ENCODE measurements at places on chromosomes 16 and 17. TPM values are rescaled to one million over a fixed set of nuclear protein-coding genes. Genes with fewer than 3 reads are reported as not detected.

TBC1D26 gene
- polyA plus RNA-seq = not detected

SLC46A1 gene
- polyA plus RNA-seq = not detected

C16orf54 gene
- 56.8 TPM for polyA plus RNA-seq

XYLT1 gene
- polyA plus RNA-seq = 1.4 TPM

SULT1A1 gene
- 6.3 TPM for polyA plus RNA-seq

GRCh38 chr17:15039366-15039765 is 225.8 kb downstream of the PMP22 start:
- H3K4me1 ChIP-seq = no peaks in the 10 kb centered on the region
- H3K27me3 ChIP-seq = no peaks in the 10 kb centered on the region
- no peak overlapping the region for H3K4me3 ChIP-seq
- no peaks in the 10 kb centered on the region for H3K36me3 ChIP-seq
- H3K27ac ChIP-seq = no peak overlapping the region

DNA sequence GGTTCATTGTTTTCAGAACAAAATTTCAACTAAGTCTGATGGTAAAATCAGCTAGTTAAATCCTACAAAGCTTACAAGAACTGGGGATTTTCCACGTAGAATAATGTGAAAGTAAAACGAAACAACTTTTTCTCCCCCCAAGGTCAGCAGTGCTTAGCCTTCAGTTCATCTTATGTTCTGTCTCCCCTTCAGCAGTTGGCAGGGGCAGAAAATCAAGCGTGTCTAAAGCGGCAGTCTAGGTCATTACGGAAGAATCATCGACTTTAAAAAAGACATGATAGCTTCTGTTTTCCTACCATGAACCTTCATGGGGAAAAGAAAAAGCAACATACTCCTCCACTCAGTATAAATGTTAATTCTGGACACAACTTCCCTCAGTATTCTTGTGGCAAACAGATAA is 50.7 kb downstream of the GNA13 start:
- no peak for DNase-seq
- no peaks in the 10 kb centered on the region for H3K36me3 ChIP-seq
- no peak overlapping the region for H3K27ac ChIP-seq

GRCh38 chr17:17796787-17797061 is 40.1 kb downstream of the SREBF1 start:
- H3K36me3 ChIP-seq = no peaks in the 10 kb centered on the region
- no peak overlapping the region for H3K27ac ChIP-seq
- no peak for DNase-seq
- no peaks in the 10 kb centered on the region for H3K27me3 ChIP-seq
- peaks cover 20% of the 10 kb centered on the region for H3K4me1 ChIP-seq

GRCh38 chr16:81614654-81615359 is 164.3 kb upstream of the PLCG2 start:
- no peaks in the 10 kb centered on the region for H3K36me3 ChIP-seq
- H3K27ac ChIP-seq = no peak overlapping the region

DNA sequence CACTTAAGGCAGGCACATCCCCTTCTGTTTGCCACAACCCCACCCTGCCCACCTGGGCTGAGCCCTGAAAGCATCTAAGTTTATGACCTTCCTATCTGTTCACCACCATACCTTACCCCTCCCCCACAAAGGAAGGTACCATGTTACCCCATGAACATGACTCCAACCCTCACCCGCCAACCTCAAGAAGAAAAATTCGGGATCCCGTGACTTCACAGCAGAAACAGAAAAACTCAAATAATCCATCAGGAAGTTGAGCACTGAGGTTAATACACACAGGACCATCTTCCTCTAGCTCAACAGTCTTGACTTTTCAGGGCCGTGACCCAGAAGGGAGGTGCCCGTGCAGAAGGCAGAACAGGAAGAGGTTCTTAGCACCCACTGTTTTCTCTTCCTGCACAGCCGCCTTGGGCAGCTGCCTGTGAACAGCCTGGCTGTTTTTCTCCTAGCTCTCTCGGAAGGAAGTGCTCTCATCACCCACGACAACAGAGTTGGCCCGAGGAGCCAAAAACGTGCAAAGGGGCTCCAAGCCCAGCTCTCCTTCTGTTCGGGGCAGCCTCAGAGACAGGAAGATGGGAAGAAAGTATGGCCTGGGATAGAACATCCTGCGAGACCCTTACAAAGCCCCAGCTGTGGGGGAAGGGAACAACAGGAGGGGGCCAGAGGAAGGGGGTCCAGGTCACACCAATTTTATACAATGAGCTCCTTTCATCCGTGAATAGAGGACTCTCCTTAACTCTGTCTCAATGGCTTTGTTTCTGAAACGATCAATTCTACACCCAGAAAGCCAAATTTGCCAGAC is 101.1 kb downstream of the XYLT1 start:
- peak overlapping the region; percentile 70 for H3K27ac ChIP-seq
- H3K36me3 ChIP-seq = no peaks in the 10 kb centered on the region
- peaks cover 100% of the 10 kb centered on the region for H3K4me1 ChIP-seq
- peak; percentile 85 for DNase-seq
- H3K4me3 ChIP-seq = peak overlapping the region; percentile 65

GRCh38 chr17:28975646-28976045 is 24.3 kb upstream of the PHF12 start:
- H3K4me1 ChIP-seq = no peaks in the 10 kb centered on the region
- DNase-seq = no peak
- no peaks in the 10 kb centered on the region for H3K36me3 ChIP-seq
- no peaks in the 10 kb centered on the region for H3K27me3 ChIP-seq
- no peak overlapping the region for H3K4me3 ChIP-seq

DNA sequence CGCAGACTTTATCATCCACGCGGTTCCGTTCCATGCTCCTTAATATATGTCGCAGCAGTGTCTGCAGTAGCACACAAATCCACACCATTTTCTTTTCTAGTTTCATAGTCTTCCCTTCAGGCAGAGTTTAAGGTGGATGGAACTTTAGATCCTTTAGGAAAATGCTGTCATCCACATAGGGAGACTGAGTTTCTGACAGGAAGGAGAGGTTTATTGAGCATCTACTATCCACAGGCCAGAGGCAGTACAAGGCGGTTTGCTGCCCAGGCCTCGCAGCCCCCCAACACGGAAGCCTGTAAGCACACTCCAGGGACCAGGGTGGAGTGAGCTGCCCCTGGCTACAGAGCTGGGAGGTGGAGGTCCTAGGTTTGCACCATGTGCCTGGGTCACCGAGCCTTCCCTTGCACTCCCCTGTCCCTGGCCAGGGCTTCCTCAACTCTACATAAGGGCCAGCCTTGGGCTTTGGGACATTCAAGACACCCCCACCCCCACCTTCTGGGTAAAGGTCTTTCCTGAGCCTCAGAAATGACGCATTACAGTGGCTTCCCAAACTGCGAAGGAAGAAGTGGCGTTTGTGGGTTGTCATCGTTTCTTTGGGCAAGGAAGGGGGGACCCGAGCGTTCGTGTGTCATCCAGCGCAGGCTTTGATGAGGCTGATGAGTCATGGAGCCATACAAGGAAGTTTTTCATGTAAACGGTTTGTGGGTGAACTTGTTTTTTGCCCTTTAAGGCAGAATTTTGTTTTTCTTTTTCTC is 146.5 kb upstream of the PLCG2 start:
- peak overlapping the region; percentile 21 for H3K4me3 ChIP-seq
- peak overlapping the region; percentile 60 for H3K27ac ChIP-seq
- peaks cover 36% of the 10 kb centered on the region for H3K4me1 ChIP-seq
- H3K27me3 ChIP-seq = no peaks in the 10 kb centered on the region
- no peaks in the 10 kb centered on the region for H3K36me3 ChIP-seq

DNA sequence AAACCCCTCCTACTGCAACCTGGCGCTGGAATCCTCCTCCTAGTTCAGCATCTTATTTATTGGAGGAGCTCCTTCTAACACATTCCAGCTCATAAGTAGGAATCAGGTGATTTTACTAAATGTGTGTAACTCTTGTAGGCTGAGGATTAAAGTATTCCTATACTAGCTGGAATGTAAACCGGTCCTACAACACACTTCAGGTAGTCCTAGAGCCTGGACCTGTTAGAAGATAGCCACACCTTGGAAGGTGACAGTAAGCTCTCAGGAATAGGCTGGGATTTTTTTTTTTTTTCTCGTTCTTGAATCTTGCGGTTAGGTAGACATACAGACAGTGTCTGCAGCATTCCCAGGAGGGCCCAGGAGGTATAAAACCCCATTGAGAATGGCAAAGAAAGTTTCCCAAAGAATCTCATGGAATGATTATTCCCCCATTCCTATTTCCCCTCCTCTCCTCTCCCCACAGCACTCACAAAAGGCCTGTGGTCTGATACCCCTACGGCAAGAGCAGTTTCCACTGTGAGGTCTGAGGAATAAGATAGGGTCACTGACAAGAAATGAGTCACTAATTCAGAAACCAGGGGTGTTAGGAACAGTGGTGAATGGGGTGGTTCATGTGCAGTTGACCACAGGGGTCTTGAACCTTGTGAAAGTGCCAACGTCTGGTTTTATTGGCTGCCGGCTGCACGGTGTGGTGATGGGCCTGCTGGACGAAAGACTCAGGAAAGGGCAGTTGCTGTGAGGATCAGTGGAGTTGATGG is 267.1 kb downstream of the UTP18 start:
- H3K4me3 ChIP-seq = no peak overlapping the region
- no peak overlapping the region for H3K27ac ChIP-seq
- H3K4me1 ChIP-seq = no peaks in the 10 kb centered on the region
- no peaks in the 10 kb centered on the region for H3K36me3 ChIP-seq

- H3K27ac ChIP-seq = no peak overlapping the region
- no peaks in the 10 kb centered on the region for H3K27me3 ChIP-seq
- peaks cover 38% of the 10 kb centered on the region for H3K36me3 ChIP-seq
- peaks cover 10% of the 10 kb centered on the region for H3K4me1 ChIP-seq
Observed at GRCh38 chr16:735982-736453, 4.8 kb downstream of the CIAO3 start.

DNA sequence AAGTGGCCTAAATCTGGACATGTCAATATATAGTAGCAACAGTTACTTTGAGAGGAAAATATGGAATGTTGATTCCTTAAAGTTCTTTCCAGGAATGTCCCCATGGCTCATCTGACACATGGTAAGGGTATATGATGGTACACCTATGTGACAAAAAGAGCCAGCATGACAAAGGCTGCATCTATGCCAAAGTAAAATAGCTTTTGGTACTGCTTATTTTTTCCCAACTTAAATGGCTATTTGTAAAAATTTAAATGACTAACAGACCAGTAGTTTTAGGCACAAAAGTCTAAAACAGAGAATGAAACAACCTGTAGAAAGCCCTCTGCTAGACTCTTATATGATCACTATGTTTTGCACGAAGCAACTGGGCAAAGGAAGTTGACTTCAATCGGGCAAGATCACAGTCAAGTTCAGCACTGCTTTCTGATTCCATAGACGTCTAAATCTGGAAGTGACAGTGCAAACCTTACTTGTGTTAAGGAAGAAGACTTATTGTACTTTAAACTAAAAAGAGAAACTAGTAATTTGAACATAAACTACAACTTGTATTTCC is 135.1 kb downstream of the SKAP1 start:
- DNase-seq = peak; percentile 25
- peak overlapping the region; percentile 55 for H3K27ac ChIP-seq
- peaks cover 66% of the 10 kb centered on the region for H3K4me1 ChIP-seq
- H3K36me3 ChIP-seq = peaks cover 7% of the 10 kb centered on the region
- no peaks in the 10 kb centered on the region for H3K27me3 ChIP-seq

- DNase-seq = no peak
- H3K4me1 ChIP-seq = peaks cover 14% of the 10 kb centered on the region
- no peaks in the 10 kb centered on the region for H3K27me3 ChIP-seq
- no peak overlapping the region for H3K27ac ChIP-seq
- no peaks in the 10 kb centered on the region for H3K36me3 ChIP-seq
Observed at GRCh38 chr17:50181144-50181543, 15.3 kb downstream of the SGCA start.

- no peaks in the 10 kb centered on the region for H3K36me3 ChIP-seq
- H3K4me3 ChIP-seq = no peak within 1 kb of the TSS
- no peak for DNase-seq
- no peaks in the 10 kb centered on the region for H3K4me1 ChIP-seq
- no peaks in the 10 kb centered on the region for H3K27me3 ChIP-seq
Observed at GRCh38 chr17:69060822-69061221, at the start of gene ABCA9. Gene ABCA9, minus strand, starts transcription at chr17:69060927. Its CDS starts 9,801 bp downstream, at chr17:69051126.

- H3K4me3 ChIP-seq = no peak overlapping the region
- no peaks in the 10 kb centered on the region for H3K36me3 ChIP-seq
- no peak for DNase-seq
- peaks cover 10% of the 10 kb centered on the region for H3K4me1 ChIP-seq
- no peak overlapping the region for H3K27ac ChIP-seq
Observed at GRCh38 chr16:20811889-20812439, 5.6 kb downstream of the REXO5 start.

GRCh38 chr16:85098565-85098964 is 13.7 kb downstream of the CIBAR2 start:
- no peak for DNase-seq
- no peaks in the 10 kb centered on the region for H3K27me3 ChIP-seq
- no peaks in the 10 kb centered on the region for H3K36me3 ChIP-seq

DNA sequence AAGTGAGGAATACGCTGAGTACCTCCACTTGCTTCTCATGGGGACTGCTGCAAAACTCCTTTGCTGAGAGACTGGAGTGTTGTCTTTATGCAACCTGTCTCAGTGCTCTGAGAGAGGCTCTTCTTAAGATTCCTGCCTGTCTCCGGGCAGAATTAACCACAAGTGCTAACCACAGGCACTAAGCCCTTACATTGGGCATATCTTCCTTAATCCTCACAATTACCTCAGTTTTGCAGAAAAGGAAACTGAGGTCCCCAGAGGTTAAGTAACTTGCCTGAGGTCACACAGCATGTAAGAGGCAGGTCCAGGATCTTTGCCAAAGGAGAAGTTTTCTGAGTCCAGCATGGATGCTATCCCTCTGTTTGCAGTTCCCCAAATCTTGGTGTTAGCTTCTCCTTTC is 86.0 kb downstream of the GP2 start:
- H3K27me3 ChIP-seq = no peaks in the 10 kb centered on the region
- H3K36me3 ChIP-seq = no peaks in the 10 kb centered on the region
- H3K4me1 ChIP-seq = no peaks in the 10 kb centered on the region
- H3K4me3 ChIP-seq = no peak overlapping the region
- DNase-seq = no peak

DNA sequence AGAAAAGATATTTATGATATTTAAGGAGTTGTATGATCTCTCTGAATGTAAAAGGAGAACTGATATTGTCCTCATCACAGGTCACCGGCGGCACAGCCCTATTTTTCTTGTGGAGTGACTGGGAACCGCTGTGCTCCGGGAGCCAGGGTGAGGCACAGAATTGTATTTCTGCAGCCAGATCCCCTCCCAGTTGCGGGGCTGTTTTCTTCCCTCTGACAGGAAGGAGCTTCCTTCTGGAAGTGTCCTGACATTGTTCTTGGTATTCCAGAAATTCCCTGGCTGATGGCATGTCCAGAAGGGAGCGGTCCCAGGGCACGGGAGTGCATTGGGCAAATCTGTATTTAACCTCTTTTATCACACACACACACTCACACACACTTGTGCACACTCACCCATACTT is 268.6 kb upstream of the FOXF1 start:
- H3K4me3 ChIP-seq = no peak overlapping the region
- no peaks in the 10 kb centered on the region for H3K4me1 ChIP-seq
- no peak overlapping the region for H3K27ac ChIP-seq

GRCh38 chr17:48382989-48383388 is 47.0 kb downstream of the SKAP1 start:
- peaks cover 20% of the 10 kb centered on the region for H3K36me3 ChIP-seq
- H3K27me3 ChIP-seq = no peaks in the 10 kb centered on the region
- DNase-seq = no peak
- H3K27ac ChIP-seq = no peak overlapping the region

All from CD4-positive, alpha-beta memory T cell (primary cell).